ENCODE measurements at places on chromosomes 7 and 10. TPM values are rescaled to one million over a fixed set of nuclear protein-coding genes. Genes with fewer than 3 reads are reported as not detected.

Gene ASB15
- not detected for total RNA-seq

Gene NUTM2B
- total RNA-seq = 0.24 TPM

Gene GPR85
- total RNA-seq = 0.32 TPM

GRCh38 chr7:102009628-102010027, 192.2 kb downstream of the CUX1 start:
- ATAC-seq = peak; percentile 73

DNA sequence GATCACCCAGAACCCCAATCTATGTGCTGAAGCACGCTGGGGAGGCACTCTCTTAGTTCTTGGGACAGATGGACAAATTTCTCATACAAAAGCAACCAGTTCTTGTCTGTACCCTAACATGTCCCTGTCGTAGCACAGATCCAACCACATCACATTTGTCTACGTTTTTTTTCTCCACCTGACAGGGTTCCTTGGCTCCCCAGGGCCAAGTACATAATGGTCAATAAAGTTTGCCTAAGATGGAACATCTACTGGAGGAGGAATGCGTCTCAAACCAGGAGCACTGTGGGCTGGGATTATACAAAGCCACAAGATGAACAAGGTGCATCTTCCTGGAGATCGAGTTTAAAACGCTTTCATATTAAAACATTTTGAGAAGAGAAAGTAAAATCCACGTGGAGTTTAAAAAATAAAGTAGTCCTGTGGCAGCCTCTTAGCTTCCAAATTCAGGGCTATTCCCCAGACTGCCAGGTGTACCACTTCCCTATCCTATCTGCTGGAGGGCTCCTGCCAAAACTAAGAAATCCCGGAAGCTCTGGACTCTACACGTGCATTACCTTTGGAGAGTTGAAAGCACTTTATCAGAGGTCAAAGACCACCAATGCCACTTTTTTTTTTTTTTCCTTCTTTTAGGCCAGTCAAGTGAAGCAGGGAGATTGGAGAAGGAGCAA, 1.4 kb downstream of the TMEM243 start:
- ATAC-seq = no peak

DNA sequence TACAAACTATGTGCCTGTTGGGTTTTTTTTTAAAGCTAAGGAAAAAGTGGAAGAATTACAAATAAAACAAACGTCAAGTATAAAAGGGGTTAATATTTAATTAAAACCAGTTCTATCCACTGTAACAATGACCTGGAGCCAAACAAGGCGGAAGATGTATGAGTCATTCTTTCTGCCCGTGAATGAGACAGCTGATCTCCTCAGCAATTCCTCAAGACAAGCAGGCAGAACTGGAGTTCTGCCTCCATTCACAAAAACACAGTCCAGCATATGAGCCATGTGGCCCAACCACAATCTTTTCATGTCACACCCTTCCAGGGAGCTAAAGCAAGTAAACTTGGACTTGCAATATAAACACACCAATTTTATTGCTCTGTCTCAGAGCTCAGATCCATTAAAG, 8.4 kb downstream of the ETV1 start:
- peak; percentile 100 for ATAC-seq

GRCh38 chr7:25759286-25759685, 392.7 kb upstream of the NFE2L3 start:
- ATAC-seq = no peak

DNA sequence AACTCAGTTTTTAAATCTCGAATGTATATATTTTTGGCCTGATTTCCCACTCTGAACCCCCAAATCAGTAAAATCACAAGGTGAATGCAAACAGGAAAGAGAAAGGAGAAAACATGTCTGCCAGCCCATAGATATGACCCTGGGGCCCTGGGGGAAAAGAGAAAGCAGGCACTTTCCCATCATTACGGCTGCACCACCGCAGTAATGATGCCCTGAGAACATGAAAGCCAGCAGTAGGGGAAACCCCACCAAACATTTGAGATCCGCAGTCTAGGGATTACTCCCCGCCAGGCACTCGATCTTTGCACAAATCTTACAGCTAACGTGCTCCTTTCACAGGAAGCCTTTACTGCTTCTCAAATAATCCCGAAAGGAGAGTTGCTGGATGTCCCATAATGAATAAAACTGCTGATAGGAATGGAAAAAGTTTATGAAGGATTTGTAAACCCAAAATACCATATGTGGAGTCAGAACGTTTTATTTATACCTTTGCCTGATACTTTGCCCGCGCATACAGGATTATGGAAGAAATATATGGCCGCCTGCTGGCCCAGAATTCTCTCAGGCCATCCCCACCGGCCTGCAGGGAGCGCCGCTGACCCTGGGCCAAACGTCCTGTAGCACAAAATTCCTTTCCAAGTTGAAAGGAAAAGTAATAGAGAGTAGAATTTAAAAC, 180.0 kb upstream of the INHBA start:
- ATAC-seq = no peak

GRCh38 chr7:14179781-14180180, 190.3 kb upstream of the ETV1 start:
- ATAC-seq = no peak

- no peak for ATAC-seq
Observed at GRCh38 chr7:78742694-78743093, 710.8 kb downstream of the MAGI2 start.

DNA sequence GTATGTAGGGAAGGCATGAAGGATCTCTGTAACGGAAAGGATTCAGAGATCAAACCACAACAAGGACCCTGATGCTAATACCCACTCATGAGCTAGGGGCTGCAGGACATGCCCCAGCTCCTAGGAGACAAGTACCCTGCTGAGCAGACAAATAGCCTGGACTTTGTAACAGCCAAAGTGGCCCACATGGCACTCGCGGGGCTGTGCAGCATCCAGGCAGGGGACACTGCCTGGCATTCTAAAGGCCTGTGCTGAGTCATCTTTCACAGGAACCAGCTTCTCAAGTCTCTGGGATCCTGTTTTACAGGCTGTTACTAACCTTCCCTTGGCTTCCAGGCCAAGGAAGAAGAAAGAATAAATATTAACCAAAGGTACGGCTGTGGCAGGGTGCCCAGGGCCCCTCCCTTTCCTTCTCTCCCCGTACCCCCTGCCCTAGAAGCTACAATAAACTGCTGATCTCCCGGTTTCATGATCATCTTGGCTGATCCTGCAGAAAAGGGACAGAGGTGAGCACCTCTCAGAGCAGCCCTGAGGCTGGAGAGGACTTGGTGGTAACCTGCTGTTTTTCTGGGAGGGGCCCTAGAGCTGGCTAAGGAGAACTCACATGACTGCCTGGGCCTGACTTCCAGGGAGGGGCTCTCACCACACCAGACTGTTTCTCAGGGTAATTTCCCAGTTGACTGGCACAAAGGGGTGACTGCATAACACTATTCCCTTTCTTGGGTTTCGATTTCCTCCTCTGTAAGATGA, 4.2 kb upstream of the RPEL1 start:
- peak; percentile 87 for ATAC-seq

GRCh38 chr10:79397575-79398303, 47.7 kb downstream of the ZCCHC24 start:
- no peak for ATAC-seq

DNA sequence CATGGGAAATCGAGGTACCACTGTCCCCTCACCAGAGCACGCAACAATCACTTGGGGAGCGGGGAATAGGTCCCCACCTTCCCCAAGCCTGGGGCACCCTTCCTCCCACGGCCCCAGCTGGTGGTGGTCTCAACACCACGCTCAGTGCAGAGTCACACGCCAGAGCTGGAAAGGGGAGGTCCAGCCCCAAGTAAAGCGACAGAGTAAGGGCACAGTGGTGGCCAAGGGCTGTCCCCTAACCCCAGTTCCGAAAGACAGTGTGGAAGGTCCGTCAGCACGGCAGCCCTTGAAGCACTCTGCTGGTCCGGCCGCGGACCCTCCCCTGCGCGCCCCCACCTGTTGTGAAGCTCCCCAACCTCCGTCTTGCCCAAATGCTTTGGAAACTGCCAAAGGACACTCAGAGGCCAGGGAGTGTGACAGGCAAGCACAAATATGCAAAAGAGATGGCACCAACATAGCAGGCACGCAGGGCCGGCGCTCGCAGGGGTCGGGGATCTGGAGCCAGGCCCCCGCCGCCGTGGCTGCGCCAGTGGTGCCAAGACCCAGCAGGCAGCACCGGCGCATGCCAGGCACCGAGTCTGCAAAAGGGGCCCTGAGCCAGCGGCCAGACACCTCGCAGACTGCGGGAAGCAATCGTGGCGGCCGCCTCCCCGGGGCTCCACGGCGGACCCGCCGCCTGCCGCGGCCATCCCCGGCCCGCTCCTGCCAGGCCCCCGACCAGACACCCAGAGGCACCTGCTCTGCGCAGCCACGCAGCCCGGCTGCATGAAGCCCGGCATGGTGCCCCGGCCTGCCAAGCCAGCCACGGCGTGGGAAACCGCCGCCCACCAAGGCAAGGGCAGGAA, 51.6 kb upstream of the SRRM3 start:
- ATAC-seq = peak; percentile 31

- ATAC-seq = no peak
Observed at GRCh38 chr7:92723205-92723604, 113.2 kb downstream of the CDK6 start.

Measured in esophagus mucosa (tissue), 1 donor.